ENCODE measurements at places on chromosomes 3 and 15. TPM values are rescaled to one million over a fixed set of nuclear protein-coding genes. Genes with fewer than 3 reads are reported as not detected.

DNA sequence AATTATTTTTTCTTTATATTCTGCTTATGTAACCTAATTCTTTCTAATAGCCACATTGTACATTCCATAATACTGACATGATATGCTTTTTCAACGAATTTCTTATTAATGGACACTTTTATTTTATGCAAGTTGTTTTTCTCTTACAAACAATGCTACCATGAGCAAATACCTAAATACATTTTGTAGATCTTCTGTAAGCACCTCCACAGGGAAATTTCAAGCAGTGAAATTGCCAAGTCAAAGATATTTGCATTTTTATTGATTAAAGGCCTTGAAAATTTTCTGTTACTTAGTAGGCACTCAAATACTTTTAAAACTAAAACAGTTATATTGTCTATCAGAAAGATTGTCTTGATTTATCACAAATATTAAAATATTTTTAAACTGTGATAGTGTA, 79.6 kb upstream of the C3orf49 start:
- DNase-seq = no peak

DNA sequence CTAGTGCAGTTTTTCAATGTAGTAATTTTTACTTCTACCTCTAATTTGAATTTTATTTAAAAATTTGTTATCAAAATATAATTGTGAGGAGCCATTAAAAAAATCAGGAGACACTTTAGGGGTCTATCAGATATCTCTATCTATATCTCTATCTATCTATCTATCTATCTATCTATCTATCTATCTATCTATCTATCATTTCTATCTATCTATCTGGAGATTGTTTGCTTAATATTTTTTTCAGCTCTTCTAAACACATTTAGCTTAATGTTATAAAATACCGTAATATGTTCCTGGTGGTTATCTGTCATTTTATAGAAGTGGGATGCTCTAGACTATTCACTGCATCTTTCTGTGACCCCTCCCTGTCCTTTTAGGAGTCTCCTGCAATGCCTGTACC, 193.7 kb upstream of the P2RY1 start:
- DNase-seq = no peak

The MUC20 gene
- 0.19 TPM for polyA plus RNA-seq

- DNase-seq = no peak
Measured at GRCh38 chr3:191131305-191131704, 67.7 kb upstream of the OSTN start.

- no peak for DNase-seq
Measured at GRCh38 chr3:143287403-143287802, 167.8 kb downstream of the CHST2 start.

The MUSTN1 gene
- 3.0 TPM for polyA plus RNA-seq

The SH3GL3 gene
- 7.3 TPM for polyA plus RNA-seq

The DUOXA2 gene
- polyA plus RNA-seq = 0.05 TPM

The IGSF10 gene
- polyA plus RNA-seq = 0.59 TPM

GRCh38 chr3:29314727-29315088, 33.8 kb downstream of the RBMS3 start:
- DNase-seq = no peak

The ROPN1 gene
- 0.06 TPM for polyA plus RNA-seq

The HES1 gene
- 9.9 TPM for polyA plus RNA-seq

DNA sequence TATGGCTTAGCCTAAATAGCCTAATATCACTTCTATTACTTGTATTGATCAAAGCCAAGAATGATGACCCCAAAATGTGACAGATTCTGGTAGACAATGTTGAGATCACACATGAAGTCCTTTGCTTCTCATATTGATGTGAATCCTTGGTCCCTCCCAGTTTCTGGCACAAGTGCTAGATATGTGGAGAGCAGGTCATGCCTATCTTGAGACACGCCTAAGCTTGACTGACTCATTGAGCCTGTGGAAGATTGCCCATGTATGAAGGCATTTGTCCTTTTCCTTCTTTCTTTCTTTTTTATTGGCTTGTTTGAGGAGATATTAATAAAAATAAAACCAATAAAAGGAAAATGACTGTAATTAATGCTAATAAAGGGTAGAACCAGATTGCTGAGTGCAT, 54.0 kb upstream of the TMEM108 start:
- no peak for DNase-seq

DNA sequence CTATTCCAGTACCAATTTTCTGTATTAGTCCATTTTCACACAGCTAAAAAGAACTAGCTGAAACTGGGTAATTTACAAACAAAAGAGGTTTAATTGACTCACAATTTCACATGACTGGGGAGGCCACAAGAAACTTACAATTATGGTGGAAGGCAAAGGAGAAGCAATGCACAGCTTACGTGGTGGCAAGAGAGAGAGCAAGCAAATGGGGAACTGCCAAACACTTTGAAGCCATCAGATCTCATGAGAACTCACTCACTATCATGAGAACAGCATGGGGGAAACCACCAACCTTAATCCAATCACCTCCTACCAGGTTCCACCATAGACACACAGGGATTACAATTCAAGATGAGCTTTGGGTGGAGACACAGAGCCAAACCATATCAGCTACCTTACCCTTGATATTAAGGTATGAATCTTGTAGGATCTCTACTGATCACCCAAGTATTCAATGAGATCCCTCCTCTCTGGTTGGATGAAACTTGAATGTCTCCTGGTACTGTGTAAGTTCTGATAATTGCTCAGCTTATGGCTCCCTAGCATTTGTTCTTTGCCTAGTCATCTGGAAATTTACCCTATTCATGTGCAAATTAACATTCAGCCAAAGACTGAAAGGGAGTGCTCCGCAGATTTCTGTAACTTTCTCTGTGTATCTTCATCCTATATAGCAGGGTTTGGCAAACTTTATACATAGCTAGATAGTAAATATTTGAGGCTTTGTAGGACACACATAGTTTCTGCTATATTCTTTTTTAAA, 38.9 kb downstream of the MYL3 start:
- no peak for DNase-seq

- DNase-seq = no peak
Measured at GRCh38 chr3:168341956-168342936, 246.5 kb upstream of the GOLIM4 start.

DNA sequence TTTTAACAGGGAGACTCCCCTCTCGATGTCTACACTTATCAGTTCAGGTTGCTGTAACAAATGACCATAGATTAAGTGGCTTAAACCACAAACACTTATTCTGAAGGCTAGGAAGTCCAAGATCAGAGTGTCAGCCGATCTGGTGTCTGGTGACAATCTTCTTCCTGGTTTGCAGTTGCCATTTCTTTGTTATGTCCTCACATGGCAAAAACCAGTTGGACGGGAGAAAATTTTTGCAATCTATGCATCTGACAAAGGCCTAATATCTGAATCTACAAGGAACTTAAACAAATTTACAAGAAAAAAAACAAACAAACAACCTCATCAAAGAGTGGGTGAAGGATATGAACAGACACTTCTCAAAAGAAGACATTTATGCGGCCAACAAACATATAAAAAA, 116.9 kb upstream of the FOXB1 start:
- no peak for DNase-seq

- DNase-seq = no peak
Measured at GRCh38 chr3:8488877-8489276, 12.7 kb upstream of the LMCD1 start.

DNA sequence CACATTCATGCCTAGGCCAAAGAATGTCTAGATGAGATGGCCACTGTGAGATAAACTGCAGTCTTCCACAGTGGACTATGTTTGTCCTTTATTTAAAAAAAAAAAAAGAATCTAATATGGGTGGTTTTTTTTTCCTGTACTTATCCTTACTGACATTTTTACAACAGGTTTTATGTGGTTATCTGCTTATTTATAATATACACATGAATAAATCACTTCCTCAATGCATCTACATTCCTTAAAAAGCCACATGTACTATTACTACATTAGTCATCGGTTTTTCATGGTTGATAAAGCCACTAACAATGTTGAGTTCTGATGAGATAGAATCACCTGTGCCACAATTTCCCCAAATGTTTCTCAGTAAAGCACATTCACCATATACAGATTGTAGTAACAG, 341.3 kb upstream of the THBS1 start:
- DNase-seq = no peak
